ENCODE measurements at places on chromosomes 2 and 18.

DNA sequence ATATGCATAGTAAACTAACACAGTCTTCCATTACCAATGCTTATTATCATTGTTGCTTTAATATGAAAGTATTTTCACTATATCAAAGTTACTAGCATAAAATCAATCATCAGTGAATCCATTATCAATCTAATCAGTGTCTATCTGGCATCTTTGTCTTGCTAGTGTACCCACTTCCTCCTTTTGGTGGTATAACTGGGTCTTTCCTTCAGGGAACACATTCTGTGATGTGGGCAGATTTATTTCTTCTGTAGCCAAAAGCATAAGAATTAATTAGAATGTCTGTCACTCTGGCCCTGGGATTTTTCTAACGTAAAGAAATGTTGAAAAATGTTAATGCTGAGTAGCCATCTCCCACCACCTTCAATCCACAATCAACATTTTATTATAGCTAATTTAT, 155.8 kb upstream of the VWC2L start:
- no peak for DNase-seq

GRCh38 chr2:4591261-4591660, 887.9 kb downstream of the DCDC2C start:
- no peak for DNase-seq

GRCh38 chr2:191319186-191319585, 74.0 kb downstream of the MYO1B start:
- DNase-seq, result no peak

- DNase-seq, result peak; percentile 52
Observed at GRCh38 chr2:41782306-41783158, 265.3 kb upstream of the PKDCC start.

- DNase-seq, result no peak
Observed at GRCh38 chr2:169509955-169510354, 453 bp downstream of the KLHL41 start.

- DNase-seq, result no peak
Observed at GRCh38 chr2:118548880-118549488, 298.5 kb downstream of the EN1 start.

- no peak for DNase-seq
Observed at GRCh38 chr18:816869-817268, 4.8 kb upstream of the YES1 start.

GRCh38 chr2:9263428-9263827, 56.8 kb downstream of the ASAP2 start:
- no peak for DNase-seq

GRCh38 chr18:58580623-58581022, 48.3 kb downstream of the ALPK2 start:
- no peak for DNase-seq

GRCh38 chr2:105750735-105751134, 6.0 kb downstream of the NCK2 start:
- no peak for DNase-seq

DNA sequence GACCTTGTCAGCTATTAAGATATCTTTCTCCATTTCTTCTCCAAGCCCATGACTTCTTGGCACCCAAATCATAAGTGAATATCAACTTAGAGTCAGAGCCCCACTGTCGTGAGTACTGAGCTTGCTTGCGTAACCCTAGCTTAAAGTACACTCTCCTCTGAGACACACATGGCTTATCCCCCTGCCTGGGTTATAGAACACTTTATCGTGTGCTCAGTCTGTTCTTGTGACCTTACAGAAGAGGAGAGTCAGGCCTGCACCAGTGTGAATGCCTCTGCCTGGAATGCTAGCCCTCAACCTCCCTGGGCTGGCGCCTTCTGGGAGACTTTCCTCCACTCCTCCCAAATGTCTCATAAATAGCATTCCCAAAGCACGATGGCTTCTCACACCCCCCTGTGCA, 79.3 kb downstream of the CEP192 start:
- DNase-seq, result no peak

DNA sequence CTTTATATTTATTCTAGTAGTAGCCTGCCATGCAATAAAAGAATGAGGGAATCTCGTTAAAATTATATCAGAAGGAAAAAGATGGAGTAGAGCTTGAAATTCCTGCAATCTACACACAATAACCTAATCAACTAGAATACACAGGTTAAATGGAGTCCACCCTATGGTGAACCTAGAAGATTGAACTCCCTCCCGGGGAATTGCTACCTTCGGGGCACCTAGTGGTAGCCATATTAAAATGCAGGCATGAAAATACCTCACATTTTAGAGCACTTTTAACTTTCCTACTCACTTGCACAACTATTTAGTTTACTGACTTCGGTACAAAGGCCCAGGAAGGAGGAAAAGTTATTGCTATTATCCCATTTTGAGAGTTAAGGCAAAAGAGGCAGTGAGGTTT, 174.5 kb downstream of the SS18 start:
- DNase-seq, result no peak

GRCh38 chr2:96895032-96895745, 25.3 kb upstream of the SEMA4C start:
- DNase-seq, result no peak

- DNase-seq, result no peak
Observed at GRCh38 chr18:63315876-63316275, 3.7 kb downstream of the BCL2 start.

DNA sequence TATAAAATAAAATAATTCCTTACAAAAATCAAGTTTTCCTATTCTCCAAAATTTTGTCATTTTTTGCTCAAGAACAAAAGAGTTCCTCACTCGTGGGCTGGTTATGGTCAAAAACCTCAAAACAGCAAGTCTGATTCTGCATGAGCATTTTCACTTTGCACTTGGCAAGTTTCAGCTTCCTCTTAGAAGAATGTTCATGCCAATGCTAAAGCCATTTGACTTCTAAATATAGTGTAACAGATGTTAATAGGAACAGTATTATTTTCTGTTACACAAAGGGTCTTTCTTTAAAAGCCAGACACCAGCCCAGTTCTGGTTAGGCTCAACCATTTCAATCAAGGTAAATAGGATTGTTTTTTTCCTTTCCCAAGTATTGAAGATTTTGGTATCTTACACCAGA, 261.3 kb upstream of the CCDC68 start:
- DNase-seq, result no peak

DNA sequence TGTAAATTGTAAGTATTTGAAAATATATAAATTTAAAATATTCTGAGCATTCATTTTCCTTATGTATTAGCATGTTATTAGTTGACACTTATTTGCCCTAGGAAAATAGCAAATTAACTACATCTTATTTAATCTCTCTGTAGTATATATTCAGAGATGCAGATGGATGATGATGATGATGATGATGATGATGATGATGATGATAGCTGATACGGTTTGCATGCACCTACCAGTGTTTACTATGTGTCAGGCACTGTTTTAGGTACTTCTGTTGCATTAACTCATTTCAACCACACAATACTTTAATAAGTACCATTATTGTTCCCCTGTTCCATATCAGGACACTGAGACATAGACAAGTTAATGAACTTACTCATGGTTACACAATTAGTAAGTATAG, 191.4 kb upstream of the BOD1L2 start:
- no peak for DNase-seq

- no peak for DNase-seq
Observed at GRCh38 chr18:26764586-26764985, 100.9 kb downstream of the AQP4 start.

GRCh38 chr18:13464432-13465123, 246.0 kb downstream of the LDLRAD4 start:
- DNase-seq, result no peak

GRCh38 chr18:21264651-21265050, 22.6 kb downstream of the GREB1L start:
- peak; percentile 40 for DNase-seq

GRCh38 chr2:32357318-32358110, 691 bp downstream of the BIRC6 start:
- peak; percentile 46 for DNase-seq

DNA sequence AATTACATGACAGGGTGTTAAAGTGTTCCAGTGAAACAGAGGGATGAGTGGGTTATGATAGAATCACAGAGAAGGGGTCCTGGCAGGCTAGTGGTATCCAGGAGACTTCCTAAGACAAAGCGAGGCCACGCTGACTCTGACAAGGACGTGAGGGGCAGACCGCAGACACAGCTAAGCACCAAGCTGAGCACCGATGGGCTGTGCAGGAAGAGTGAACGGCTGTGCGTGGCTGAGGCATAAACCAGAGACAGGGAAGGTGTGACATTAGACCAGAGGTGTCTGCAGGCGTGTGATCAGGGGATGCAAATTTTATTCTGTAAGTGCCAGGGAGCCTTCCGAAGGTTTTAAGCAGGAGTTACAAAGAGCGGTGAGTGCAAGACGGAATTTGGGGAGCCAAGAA, 69.9 kb downstream of the PRELID3A start:
- no peak for DNase-seq

DNA sequence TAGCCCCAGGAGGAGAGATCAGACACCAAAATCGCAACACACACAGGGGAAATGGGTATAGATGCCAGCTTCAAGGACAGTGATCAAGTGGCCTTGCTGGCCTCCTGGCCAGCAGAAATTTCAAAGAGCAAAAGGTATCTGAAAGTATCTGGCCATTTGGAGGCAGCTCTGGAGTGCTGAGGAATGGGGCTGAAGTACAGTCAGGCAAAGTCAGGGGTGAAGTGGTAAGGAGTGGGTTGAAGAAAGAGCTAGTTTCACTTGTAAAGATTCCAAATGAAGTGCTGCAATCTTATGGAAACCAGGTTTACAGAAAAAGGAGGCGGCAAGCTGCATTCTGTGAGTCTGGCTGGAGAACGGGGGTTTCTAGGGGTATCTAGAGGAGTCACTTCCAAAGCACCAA, 19.2 kb upstream of the PCBP1 start:
- no peak for DNase-seq

GRCh38 chr18:4017480-4017879, 437.6 kb downstream of the DLGAP1 start:
- DNase-seq, result peak; percentile 63

- no peak for DNase-seq
Observed at GRCh38 chr2:7795778-7796563, 878.8 kb downstream of the RNF144A start.

DNA sequence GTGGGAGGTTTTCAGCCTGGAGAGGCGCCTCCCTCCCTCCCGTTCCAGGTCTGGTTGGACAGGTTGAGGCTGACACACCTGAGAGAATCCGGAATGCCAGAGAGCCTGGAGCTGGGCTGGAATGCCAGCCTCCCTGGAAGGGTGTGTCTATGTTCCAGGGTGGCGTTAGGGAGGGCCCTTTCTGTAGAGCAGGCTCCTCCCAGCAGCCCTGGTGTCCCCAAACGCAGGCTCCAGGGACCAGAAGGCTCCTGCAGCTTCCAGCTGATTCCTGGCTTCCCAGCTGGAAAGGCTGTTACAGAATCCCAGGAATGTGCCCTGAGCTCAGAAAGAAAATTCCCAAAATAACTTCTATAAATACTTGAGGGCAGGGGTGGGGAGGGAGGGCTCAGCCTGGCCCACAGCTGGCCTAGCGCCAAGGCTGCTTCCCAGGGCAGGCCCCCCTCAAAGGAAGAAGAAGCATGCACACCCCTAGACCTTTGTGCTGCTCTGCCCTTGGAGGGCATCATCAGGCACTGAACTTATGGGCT, 85.4 kb downstream of the STPG4 start:
- DNase-seq, result no peak

GRCh38 chr2:121476684-121477083, 54.0 kb upstream of the RNU4ATAC start:
- no peak for DNase-seq

GRCh38 chr2:20634507-20635112, 16.3 kb downstream of the HS1BP3 start:
- no peak for DNase-seq

- peak; percentile 71 for DNase-seq
Observed at GRCh38 chr2:101109451-101110118, 41.6 kb downstream of the TBC1D8 start.

DNA sequence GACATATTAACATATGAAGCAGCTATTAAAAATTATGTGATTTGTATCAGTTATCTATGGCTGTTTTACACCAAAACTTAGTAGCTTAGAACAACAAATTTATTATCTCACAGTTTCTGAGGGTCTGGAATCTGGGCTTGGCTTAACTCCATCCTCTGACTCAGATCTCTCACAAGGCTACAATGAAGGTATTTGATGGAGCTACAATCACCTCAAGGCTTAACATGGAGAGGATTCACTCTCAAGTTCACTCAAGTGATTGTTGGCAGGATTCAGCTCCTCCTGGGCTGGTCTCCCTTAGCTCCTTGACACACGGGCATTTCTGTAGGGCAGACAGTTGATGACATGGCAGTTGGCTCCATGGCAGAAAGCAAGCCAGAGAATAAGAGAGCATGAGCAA, 133.0 kb upstream of the SLC14A2 start:
- DNase-seq, result no peak

DNA sequence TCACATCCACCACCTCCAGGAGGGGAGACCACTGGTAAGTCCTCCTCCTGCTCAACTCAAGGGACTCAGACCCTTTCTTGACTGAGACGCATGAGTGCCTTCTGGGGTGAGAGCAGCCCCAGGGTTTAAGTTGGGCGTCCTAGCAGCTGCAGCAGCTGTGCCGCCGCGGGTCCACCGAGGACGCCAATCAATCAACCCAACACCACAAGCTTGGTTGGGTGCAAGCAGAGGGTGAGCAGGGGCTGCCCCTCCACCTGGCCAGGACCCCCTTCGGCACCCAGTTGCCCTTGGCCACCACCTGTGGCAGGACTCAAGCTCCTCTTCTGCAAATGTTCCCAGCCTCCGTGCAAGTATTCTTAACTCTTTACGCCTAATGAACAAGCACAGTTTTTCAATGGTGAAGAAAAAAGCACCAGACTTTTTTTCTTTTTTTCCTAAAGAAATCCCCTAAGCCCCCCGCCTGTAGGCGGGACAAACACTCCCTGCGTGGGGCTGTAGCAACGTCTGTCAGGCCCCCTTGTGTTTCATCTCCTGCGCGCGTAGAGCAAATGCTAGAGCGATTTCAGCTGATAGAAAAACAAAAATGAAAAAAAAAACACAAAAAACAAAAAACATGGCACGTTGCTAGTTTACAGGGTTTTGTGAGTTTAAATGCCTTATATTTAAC, 197.1 kb downstream of the LOXHD1 start:
- DNase-seq, result peak; percentile 42

- DNase-seq, result no peak
Observed at GRCh38 chr2:32798829-32799228, 147.9 kb upstream of the LTBP1 start.

DNA sequence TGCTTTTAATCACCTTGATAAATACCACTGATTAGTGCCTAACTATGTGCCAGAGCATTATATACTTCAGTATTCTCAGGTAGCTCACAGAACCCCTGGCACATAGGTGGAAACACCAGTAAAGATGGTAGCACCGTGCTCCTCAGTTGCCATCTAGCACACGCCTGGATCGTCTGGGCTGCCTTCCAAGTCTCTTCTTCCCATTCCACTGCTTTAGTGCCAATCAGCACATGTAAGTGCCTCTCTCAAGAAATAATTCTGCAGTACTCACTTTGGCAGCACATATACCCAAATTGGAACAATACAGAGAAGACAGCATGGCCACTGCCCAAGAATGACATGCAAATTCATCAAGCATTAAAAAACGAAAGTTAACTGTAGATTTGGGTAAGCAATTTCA, 13.0 kb downstream of the POLR2D start:
- no peak for DNase-seq

DNA sequence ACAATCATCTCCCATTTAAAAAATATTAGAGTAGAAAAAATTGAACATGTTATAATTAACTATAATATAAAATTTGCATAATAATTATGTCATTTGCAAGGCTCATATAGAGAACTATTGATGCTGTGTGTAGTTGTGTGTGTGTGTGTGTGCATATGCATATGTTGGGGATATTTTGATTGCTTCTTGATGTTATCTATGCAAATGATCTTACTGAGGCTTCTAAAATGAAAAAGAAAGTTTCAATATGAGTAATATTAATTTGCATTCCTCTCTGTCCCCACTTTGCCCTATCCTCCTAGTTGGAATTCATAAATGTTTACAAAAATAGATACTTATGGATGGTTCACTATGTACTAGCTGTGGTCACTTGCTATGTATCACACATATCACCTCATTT, 523.3 kb downstream of the TRIB2 start:
- no peak for DNase-seq
